Effector CD4-positive, alpha-beta T cell (primary cell): ENCODE measurements at places on chromosomes 2 and 18.

GRCh38 chr2:73272270-73272669 is 12.0 kb downstream of the FBXO41 start:
- DNase-seq = no peak

DNA sequence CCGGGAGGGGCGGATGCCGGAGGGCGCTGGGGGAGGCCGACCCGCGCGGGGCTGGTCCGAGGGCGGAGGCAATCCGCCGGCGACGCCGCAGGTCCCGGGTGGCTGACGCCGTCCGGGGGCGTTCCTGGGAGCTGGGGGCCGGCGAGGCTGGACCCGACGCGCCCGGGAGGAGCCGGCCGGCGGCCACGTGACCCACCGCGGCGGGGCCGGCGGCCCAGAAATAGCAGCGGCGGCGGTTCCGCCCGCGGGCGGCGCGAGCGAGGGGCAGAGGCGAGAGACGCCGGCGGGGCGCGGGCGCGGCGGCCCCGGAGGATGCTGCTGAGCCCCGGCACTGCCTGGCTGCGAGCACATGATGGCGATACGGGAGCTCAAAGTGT is at the start of gene RAB31:
Gene RAB31, plus strand, starts transcription at position 245 of the 377 bp plus-strand sequence. Its CDS starts 105 bp downstream, at position 350.
- no peak for DNase-seq

- DNase-seq = no peak
These were observed 323.1 kb downstream of the NBAS start for GRCh38 chr2:15238028-15238427.

- no peak for DNase-seq
These were observed 2.1 kb downstream of the COL6A3 start for GRCh38 chr2:237411683-237412423.

- DNase-seq = no peak
These were observed 120.8 kb downstream of the ESCO1 start for GRCh38 chr18:21479721-21480120.

- DNase-seq = no peak
These were observed 174.8 kb downstream of the UBR3 start for GRCh38 chr2:170002096-170002495.

DNA sequence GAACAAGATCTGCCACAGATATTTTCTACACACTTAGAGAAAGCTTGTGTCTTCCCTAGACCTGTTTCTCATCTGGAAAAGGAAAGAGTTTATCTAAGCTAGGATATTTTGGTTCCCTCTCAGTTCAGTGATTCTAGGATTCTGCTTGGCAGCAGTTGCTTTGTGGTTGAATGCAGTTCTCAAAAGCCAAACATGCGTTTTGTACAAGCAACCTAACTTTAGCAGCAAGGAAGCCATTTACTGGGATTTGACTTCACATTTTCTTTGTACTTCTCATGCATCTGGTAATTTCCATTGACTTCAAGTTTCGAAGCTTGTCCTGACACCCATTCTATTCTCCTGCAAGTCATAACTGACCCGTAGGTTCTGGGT is 33.3 kb downstream of the VSNL1 start:
- DNase-seq = no peak

GRCh38 chr2:26898480-26899078 is 50.6 kb downstream of the DPYSL5 start:
- no peak for DNase-seq

GRCh38 chr2:219159771-219160185 is 837 bp downstream of the NHEJ1 start:
- no peak for DNase-seq
